NCI-H2029 treated with DMSO at 0.1 percent for 48 hours (cell line): ENCODE measurements at places on chromosomes 5 and 9.

DNA sequence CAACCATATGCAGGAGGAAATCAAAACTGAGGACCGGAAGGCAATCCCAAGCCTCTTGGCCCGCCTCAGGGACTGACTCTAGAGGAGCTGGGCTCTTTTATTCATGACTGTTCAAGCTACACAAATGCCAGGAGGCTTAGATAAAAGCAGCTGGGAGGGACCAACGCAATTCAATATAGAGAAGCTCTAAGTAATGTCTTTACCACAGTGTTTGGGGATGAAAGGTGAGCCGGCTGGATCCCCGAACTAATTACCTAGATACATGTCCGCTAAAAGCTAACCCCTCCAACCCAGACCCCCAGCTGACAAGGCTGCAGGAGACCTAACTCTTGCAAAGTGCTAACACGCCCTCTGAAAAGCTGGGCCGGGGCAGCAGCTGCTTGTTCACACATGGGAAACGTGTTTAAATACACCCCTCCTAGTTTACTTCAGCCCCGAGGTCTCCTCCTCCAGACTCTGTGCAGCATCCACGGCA, 67.5 kb downstream of the TLE1 start:
- no peak for DNase-seq

- no peak for DNase-seq
Measured at GRCh38 chr9:23850242-23850689, 24.2 kb upstream of the ELAVL2 start.

DNA sequence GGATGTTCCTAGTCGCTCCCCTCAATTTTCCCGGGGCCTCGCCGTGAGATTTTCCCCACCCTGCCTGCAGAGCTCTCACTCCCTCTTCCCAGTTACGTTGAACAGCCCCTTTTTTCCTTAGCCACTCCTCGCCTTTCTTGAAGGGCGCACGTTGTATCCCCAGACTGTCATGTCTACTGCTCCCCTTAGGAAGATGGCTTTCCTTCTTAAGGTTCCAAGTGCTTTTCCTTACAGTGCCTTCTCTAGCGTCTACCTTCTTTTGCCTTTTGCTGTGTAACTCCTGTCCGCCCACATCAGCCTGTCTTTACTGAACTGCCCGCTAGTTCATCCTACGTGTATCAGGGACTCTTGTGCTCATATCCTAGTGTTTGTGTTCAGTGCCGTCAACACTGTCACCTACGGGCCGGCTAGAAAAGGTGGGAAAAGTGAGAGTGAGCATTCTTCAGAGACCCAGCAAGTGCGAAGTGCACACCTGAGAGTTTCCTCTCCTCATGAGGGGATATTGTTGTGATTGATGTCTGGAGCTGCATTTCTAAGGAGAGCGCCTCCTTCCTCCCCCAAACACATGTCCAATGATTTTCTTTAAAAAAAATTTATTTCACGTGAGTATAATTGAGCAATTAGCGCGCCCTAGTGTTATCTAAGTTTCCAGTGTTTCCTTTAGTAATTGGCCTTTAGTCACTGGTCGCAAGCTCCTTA, 764 bp downstream of the CAMLG start:
- peak; percentile 15 for DNase-seq

- DNase-seq, result no peak
Measured at GRCh38 chr9:113530022-113530635, 66.6 kb downstream of the RGS3 start.

GRCh38 chr9:134054891-134055811, 12.7 kb downstream of the BRD3 start:
- DNase-seq, result no peak

GRCh38 chr9:130149654-130150286, 22.4 kb upstream of the NCS1 start:
- DNase-seq, result no peak

DNA sequence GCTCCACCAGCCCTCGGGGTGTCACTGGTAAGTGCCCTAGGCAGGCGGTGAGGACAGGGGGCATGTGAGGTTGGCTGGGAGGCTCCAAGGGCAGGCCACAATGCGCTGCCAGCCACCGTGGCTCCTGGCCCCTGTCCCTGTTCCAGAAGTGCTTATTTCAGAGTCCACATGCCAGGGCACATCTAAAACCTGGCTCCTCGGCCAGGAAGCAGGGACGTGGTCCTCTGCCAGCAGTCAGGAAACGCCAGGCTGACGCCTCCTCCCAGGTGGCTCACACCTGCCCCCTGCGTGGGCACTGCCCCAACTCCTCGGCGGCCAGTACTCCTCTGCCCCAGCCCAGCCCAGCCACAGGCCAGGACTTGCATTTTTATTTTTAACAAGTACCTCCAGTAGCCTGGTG, 68.5 kb downstream of the SECISBP2 start:
- peak; percentile 66 for DNase-seq

- DNase-seq, result peak; percentile 35
Measured at GRCh38 chr9:107513464-107514100, 24.0 kb upstream of the KLF4 start.

DNA sequence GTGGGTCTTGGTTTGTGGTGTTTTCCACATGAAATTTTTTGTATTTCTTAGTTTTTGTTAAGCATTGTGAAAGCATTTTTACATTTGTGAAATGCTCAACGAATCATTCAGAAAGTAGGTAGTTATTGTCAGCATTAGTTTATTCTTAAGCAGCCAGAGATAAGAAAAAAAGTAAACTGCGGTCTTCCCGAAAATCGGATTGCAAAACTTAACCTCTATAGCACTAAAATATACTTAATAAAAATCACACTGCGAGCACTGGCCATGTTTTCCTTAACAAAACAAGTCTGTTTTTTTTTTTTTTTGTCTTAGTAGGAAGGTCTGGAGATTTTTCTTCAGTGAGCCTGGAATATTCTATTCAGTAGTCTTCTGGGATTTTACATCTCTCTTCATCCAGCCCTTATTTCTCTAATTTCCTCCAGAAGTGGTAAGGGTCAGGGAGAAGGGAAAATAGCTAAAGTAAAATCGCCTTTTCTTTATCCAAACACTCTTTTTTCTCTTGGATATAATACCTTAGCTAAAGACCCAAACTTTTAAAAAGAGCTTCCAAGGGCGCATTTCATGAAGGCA, 289.9 kb downstream of the DMAC1 start:
- DNase-seq, result no peak

DNA sequence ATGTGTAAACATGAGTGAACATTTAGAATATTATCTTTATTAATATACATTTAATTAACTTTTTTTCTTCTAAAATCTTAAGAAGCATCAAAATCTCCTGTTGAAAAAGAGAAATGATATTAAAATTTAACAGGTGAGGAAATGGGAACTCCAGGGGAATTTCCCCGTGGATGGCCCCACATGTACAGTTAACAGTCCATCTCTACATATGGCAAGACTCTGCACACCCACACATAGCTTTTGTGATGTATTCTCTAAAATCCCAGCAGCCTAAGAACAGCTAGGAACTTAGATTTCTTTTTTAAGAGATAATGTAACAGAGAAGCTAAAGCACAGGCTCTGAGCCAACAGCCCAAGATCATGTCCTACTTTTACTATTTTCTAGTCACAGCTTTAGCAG, 556.3 kb upstream of the RGMB start:
- no peak for DNase-seq

DNA sequence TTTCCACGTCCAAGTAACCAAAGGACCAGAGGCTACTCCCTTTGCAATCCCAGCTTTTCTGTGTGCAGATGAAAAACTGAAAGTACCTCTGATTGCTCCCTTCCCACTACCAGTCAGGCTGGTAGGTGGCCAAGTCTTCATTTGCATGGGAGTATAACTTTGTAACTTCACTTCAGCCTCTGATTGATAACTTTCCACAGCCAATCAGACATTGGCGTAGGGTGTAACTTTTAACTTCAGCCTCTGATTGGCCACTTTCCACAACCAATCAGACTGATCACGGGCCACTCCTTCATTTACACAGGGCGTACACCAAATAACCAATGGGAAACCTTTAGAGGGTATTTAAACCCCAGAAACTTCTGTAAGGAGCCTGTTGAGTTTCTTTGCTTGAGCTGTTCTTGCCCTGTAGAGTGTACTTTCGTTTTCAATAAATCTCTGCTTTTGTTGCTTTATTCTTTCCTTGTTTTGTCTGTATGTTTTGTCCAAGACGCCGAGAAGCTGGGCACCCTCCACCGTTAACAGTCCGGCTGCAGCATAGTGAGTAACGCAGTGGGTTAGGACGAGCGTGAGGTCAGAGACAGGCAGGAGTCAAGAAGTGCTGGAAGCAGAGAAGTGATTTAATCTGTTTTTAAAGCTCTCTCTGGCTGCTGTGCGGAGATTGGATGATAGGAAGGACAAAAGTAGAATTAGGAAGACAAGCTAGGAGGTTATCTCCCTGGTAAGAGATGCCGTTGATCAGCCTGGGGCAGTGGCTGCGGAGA, 3.5 kb upstream of the EXOSC2 start:
- peak; percentile 33 for DNase-seq

GRCh38 chr9:16368237-16369087, 502.0 kb downstream of the BNC2 start:
- peak; percentile 5 for DNase-seq

DNA sequence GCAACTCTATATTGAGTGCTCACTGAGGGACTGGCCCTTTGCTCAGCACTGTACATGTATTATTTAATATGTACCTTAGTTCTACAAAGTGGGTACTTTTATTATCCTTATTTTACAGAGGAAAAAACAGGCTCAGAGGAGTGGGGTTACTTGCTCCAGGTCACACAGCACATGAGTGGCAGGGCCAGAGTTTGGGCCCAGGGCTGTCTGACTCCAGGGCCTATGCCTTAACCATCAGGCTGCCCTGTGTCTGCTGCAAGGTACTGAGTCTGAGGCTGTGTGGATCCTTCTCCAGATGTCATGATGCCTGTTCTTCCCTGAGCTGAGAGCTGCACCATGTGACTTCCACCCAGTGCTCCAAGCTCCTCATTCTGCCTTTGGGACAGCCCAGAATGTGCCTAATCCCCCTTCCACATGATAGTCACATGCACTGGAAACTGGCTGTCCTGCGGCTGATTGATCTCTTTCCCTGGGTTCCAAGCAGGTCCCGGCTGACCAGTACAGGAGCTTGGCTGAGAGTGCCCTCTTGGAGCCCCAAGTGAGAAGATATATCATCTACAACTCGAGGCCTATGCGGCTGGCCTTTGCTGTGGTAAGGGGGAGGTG, 15.4 kb downstream of the TMEM268 start:
- DNase-seq, result no peak

- no peak for DNase-seq
Measured at GRCh38 chr9:20980832-20981455, 50.5 kb downstream of the HACD4 start.

GRCh38 chr5:62489471-62489870, 76.9 kb downstream of the IPO11 start:
- DNase-seq, result no peak

- peak; percentile 65 for DNase-seq
Measured at GRCh38 chr9:76403352-76403751, 9.1 kb upstream of the RFK start.

GRCh38 chr9:29348999-29349398, 1775.7 kb upstream of the C9orf72 start:
- DNase-seq, result no peak

DNA sequence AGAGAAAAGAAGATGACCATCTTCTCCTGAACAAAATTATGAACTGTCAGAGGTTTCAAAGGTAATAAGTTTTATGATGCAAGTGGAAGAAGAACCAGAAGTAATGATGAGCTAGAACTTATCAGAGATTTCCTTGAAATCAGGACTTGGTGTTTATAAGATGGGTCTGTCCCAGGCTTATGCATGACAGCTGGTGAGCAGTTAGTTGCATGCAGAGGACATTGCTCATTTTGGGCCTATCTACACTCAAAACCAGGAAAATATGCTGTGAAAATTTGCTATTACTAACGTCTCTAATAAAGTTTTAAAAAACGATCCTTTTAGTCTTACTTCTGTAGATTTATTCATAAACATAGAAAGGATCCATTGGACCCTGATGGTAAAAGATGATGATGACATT, 6.6 kb upstream of the STC2 start:
- no peak for DNase-seq

DNA sequence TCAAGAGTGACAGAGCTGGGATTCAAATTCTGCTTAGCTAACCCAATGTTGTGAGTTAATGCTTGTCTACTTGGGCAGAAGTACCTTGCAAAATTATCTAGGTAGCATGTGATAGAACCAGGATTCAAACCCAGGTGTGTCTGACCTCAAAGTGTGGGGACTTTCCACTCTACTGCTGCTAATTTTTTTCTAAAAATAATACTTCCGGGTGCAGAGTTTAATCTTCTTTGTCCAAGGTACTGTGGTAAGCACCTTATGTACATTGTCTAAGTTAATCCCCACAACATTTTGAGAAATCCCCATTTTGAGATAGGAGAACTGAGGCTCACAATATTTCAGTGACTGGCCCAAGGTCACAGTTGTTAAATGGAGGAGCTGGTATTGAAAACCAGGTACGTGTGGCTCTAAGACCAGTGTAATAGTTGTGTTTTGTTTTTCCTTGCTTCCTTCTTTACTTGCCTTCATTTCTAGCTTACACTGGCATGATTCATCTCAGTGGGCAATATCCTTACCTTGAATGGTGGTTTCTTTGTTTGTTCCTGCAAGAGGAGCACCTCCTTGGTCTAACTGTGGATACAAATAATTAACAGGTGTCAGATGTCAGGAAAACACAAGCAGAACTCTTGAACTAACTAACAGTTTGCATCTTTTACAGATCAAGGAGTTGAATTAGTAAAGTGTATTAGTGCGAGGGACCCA, 7.5 kb downstream of the ALDOB start:
- no peak for DNase-seq

GRCh38 chr5:96742538-96742937, 65.2 kb downstream of the ERAP1 start:
- DNase-seq, result no peak

GRCh38 chr9:110605565-110605964, 26.0 kb upstream of the SVEP1 start:
- no peak for DNase-seq

DNA sequence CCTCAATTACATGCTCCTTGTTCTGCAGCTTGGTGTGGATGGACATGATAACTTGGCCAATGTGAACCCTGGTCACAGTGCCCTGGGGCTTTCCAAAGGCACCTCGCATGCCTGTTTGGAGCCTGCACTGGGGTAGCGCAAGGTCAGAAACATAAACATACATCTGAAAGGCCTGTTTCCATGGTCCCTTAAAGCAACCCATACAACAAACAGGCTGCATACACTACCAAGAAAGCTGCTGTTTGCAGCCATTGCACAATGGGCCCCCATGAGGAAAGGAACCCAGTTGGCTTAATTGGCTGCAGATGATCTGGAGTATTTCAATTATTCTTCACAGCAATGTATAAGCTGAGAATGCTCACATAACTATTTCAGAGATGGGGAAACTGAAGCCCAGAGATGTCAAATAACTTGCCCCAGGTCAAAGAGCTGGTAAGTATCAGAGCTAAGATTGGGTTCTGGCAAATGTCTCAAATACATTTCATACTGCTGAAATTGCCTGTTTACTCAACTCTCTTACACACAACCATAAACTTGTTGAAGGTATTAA, 233.9 kb downstream of the ASTN2 start:
- DNase-seq, result no peak

GRCh38 chr9:116757030-116757429, 69.9 kb downstream of the TRIM32 start:
- DNase-seq, result no peak
